ENCODE measurements at places on chromosomes 13 and 19.

GRCh38 chr19:12965017-12965811, 4.2 kb upstream of the DAND5 start:
- DNase-seq, result no peak

GRCh38 chr13:42574435-42575311, 721 bp downstream of the TNFSF11 start:
- no peak for DNase-seq

- DNase-seq, result no peak
Observed at GRCh38 chr13:113427562-113428468, 25.5 kb downstream of the ADPRHL1 start.

- no peak for DNase-seq
Observed at GRCh38 chr19:29247872-29248271, 34.9 kb upstream of the UQCRFS1 start.

- no peak for DNase-seq
Observed at GRCh38 chr19:33290956-33291622, 11.2 kb downstream of the CEBPA start.

- no peak for DNase-seq
Observed at GRCh38 chr13:47546391-47547225, 454.5 kb downstream of the SUCLA2 start.

- DNase-seq, result no peak
Observed at GRCh38 chr13:39415008-39415802, 187.8 kb downstream of the LHFPL6 start.

DNA sequence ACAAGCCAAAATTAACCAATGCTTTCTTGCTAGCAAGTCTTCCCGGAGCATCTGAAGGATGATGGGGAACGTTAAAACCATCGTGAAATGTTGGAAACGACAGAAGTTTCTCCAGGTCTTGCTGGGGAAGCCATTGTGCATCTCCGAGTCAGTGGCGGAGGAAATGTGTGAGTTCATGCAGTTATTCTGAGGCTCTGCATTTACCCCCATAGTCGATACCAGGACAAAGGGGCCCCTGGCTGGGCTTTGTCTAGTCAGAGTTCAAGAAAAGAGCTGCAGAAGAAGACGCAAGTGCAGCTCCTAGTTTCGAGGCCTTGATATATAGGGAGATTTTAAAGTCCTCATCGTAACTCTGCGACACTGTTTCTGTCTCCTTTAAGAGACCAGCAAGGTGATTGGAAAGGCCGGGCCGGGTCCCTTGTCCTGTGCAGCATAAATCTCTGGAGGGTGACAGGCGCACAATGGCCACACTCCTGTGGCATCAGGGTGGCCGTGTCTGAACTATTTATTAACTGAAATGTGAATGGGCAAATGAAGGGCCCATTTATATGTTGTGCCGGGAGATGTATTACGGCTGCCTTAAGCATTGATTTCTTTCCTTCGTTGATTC, 172.0 kb downstream of the TEX29 start:
- DNase-seq, result no peak

DNA sequence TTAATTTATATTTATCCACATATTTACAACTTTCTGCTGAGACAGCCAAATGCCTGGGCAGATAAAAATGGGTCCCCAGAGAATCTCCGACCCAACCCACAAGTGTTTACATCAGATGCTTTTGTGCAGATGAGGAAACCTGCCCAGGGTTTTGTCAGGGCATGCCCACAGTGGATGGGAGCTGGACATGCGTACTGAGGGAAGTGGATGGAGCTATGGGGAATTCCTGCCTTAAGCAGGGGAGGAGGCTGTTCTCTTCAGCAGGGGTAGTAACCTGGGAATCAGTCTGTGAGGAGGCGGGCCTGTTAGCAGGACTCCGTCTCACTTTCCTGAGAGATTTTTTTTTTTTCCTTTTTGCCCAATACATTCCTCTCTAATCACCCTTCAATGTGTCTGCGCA, 122.9 kb downstream of the RFC3 start:
- DNase-seq, result no peak

GRCh38 chr19:31387717-31388301, 38.6 kb upstream of the TSHZ3 start:
- no peak for DNase-seq

DNA sequence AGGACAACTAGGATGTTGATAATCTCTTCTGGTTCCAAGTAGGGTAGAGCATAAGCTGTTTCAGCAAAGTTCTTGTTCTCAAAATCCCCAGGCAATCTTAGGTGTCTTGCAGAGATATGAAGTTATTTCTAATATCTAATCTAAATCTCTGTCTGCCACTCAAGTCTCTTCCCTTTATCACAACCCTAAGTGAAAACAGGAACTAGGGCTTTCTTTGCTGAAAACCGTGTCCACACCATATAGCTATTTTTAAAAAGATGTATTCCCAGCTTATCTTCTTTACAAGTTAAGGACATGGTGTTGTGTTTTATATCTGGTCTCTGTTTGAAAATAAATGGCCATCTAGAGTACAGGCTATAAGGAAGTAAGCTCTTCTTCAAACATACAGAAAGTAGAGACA, 11.3 kb upstream of the RNASEH2B start:
- no peak for DNase-seq

DNA sequence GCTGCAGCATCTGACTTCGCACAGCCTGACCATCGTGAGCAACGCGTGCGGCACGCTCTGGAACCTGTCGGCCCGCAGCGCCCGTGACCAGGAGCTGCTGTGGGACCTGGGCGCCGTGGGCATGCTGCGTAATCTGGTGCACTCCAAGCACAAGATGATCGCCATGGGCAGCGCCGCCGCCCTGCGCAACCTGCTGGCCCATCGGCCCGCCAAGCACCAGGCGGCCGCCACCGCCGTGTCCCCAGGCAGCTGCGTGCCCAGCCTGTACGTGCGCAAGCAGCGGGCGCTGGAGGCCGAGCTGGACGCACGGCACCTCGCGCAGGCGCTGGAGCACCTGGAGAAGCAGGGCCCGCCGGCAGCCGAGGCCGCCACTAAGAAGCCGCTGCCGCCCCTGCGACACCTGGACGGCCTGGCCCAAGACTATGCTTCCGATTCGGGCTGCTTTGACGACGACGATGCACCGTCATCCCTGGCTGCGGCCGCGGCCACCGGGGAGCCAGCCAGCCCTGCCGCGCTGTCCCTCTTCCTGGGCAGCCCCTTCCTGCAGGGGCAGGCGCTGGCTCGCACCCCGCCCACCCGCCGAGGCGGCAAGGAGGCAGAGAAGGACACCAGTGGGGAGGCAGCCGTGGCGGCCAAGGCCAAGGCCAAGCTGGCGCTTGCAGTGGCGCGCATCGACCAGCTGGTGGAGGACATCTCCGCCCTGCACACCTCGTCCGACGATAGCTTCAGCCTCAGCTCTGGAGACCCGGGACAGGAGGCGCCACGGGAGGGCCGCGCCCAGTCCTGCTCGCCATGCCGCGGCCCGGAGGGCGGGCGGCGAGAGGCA, 13.6 kb downstream of the C19orf25 start:
- no peak for DNase-seq

DNA sequence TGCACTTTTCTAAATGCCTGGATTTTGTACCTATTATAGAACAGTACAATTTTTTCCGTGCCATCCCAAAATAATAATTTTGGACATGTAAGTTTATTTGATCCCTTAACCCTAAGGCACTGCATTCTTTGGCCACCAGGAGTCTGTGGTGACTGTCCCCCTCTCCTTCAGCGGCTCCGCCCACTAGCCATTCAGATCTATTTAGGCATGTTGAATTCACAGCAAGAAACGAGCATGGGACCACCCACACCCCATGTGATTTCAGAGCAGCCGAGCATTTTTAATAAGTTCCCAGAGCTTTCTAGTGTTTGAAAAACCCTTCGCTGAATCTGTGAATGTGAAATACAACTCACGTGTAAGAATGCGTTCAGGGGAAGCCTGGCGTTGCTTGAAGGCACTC, 567.5 kb downstream of the MYO16 start:
- DNase-seq, result no peak

GRCh38 chr13:48142436-48142835, 47.5 kb upstream of the MED4 start:
- no peak for DNase-seq

GRCh38 chr13:32838945-32839344, 177.3 kb upstream of the KL start:
- DNase-seq, result no peak

GRCh38 chr13:108760541-108760940, 131.1 kb downstream of the MYO16 start:
- DNase-seq, result no peak

DNA sequence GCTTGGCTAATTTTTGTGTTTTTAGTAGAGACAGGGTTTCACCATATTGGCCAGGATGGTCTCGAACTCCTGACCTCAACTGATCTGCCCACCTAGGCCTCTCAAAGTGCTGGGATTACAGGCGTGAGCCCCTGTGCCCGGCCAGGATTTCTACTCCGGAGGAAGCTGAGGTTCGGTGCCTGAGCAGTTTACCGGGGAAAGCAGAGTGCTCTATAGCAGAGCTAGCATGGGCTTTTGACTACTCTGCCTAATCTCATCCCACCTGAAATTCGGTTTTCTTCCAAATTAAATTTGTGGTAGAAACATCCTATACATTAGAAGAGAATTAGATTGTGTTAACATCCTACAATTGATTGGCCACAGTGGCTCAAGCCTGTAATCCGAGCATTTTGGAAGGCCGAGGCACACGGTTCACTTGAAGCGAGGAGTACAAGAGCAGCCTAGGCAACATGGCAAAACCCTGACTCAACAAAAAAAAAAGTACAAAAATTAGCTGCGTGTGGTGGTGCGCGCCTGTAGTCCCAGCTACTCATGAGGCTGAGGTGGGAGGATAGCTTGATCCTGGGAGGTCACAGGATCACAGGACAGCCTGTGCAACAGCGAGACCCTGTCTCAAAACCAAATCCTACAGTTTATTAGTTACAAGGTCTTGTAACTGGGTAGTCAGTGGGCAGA, 1.6 kb downstream of the RPL13A start:
- DNase-seq, result no peak

GRCh38 chr13:20291037-20291436, 58.9 kb upstream of the GJB6 start:
- DNase-seq, result no peak

GRCh38 chr19:40549007-40549708, 27.5 kb upstream of the SHKBP1 start:
- DNase-seq, result no peak

DNA sequence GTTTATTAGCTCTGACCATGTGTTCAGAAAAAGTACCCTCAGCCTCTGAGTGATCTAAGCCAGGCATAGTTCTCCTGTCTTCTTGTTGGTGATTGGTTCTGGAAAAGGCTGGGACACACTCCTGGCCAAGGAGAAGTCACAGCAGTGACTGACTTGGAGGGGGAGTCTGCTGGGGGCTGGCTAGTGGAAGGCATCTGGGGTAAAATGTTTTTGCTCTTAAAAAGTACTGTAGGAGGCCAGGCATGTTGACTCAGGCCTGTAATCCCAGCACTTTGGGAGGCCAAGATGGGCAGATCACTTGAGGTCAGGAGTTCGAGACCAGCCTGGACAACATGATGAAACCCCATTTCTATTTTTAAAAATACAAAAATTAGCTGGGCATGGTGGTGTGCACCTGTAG, 21.7 kb downstream of the FAM187B start:
- DNase-seq, result no peak

GRCh38 chr13:41028051-41028450, 8.9 kb upstream of the ELF1 start:
- no peak for DNase-seq

GRCh38 chr13:73299787-73300186, 241.0 kb downstream of the KLF5 start:
- DNase-seq, result no peak

DNA sequence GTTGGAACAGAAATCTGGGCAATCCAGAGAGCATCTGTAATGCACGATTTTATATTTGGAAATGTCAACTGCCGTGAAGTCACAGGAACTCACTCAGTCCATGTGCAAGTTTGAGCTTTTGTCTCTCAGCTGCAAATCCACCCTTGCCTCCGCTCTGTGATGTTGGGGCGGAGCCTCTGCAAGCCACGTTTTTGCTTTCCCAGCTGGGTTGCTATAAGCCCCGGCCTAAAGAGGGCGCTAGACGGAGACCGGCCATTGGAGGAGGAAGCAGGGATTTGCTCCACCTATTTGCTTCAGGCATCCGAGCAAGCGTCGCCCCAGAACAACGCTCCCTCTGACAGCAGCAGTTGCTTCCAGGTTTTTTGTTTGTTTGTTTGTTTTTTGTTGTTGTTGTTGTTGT, 56.2 kb downstream of the TRPM4 start:
- DNase-seq, result no peak

- no peak for DNase-seq
Observed at GRCh38 chr13:41107104-41107571, 25.5 kb downstream of the KBTBD6 start.

DNA sequence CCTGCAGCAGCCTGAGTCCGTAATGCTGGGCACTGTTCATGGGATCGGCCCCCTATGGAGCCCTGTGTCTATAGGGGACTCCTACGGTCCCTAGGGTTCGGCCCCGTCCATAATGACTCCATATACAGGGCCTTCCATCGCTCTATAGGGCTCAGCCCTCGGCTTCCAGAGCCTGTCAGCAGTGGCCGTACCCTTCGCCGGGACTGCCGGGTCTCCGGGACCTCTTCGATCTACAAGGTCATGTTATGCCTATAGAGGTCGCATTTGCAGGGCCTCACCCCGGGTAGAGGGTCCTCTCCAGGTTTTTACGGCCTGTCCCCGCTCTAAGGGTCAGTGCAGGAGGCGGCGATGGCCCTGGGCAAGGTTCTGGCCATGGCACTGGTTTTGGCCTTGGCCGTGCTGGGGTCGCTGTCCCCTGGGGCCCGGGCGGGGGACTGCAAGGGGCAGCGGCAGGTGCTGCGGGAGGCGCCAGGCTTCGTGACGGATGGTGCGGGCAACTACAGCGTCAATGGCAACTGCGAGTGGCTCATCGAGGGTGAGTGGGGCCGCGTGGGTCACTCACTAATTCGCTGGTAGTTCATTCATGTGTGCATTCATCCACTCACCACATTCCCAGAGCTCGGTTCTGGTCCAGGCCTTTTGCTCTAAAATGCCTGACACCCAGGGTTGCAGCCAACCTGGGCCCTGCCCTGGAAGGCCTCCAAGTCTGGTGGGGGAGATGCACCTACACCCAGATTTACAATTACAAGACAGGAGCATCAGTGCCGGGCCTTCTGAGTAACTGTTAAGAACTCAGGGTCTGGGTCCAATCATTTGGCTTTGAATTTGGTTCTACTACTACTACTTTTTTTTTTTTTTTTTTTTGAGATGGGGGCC, 699 bp downstream of the MEGF8 start:
- no peak for DNase-seq

DNA sequence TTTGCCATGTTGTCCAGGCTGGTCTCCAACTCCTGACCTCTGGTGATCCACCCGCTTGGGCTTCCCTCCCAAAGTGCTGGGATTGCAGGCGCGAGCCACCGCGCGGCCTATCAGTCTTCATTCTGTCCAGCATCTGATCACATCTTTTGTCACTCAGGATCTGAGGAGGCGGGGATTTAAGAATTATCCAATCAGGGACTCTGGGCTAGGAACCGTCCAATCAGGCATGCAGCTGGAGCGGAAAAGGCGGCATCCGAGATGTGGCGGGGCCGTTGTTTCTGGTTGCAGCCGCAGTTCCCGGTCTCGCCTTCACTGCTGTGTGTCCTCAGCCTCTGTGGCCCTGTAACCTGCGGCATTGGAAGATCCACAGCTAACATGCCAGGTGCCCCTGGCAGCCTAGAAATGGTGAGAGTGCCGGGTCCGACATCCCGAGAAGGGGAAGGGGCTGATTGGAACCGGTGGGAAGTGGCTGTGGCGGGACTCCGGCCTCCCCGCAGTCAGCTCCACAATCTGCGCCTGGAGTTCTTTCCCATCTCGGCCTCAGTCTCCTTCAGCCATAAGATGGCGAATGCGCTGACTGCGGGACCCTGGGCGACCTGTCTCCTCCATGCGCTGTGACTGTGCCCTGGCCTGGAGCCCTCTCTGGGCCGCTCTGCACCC, at the start of gene ZNF729:
Gene ZNF729 (plus strand): TSS at position 291 of the 660 bp plus-strand sequence. CDS start 85 bp downstream, at position 376.
- no peak for DNase-seq

Data from cortex of kidney (tissue), 1 donor.